ENCODE measurements at places on chromosomes 4 and X. TPM values are rescaled to one million over a fixed set of nuclear protein-coding genes. Genes with fewer than 3 reads are reported as not detected.
A peak's percentile ranks its signal among the peaks of the same experiment; 100 is the strongest.

GRCh38 chr4:65089666-65090065 is 580.6 kb downstream of the EPHA5 start:
- no peaks in the 10 kb centered on the region for H3K27me3 ChIP-seq
- no peak overlapping the region for H3K27ac ChIP-seq
- no peak for DNase-seq
- no peaks in the 10 kb centered on the region for H3K4me1 ChIP-seq
- no peak overlapping the region for H3K4me3 ChIP-seq

DNA sequence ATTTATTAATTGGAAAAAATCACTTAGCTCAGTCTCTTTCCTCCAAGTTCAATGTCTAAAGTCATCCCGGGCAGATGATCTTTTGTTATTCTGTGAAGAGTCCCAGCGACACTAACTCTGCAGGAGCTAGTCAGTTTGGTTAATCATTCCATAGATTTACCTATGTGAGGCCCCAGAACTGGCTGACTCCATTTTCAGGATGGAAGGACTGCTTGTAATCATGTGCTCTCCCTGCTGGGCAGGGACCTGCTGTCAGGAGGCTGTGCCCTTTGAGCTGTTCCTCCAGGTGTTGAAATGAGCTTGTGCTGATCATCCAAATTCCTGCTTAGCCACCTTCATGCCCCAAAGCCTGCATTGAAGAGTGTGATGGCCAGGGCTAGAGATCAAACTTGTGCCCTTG is 169.8 kb downstream of the NHS start:
- H3K27ac ChIP-seq: no peak overlapping the region
- no peak overlapping the region for H3K4me3 ChIP-seq
- no peak for DNase-seq
- H3K36me3 ChIP-seq: no peaks in the 10 kb centered on the region

DNA sequence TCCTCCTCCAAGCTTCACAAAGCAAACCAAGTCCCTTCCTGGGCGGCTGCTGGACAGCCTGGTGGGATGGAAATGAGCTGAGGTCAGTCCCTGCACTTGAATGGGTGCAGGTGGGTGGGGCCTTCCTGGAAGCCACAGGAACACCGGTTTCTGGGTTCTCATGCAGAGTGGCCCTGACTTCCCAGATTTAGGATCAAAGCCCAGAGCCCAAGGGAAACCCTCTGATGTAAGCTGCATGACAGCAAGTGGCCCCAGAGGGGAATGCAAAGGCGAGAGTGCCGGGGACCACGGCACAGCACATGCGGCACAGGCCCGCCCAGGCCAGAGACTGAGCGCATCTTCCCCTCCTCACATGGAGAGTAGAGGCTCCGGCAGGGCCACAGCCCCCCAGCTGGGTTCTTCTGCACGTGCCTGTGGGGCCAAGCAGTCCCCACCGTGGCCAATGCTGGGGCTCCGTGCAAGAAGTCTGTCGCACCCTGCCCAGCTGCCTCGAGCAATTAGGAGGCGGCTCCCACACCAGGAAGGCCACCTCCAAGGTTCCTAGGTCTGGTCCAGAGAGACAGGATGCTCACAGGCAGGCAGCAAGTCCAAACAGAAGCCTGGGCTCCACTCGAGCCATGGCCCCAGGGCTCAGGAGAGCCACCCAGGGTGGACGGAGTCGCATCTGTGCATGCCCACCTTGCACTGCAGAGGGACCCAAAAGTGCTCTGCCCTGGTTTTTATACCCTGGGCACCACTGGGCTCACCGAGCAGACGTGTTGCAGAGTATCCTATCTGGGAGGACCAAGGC is 83.0 kb downstream of the HTRA3 start:
- no peak overlapping the region for H3K4me3 ChIP-seq
- H3K27ac ChIP-seq: no peak overlapping the region
- H3K4me1 ChIP-seq: no peaks in the 10 kb centered on the region
- no peaks in the 10 kb centered on the region for H3K27me3 ChIP-seq

DNA sequence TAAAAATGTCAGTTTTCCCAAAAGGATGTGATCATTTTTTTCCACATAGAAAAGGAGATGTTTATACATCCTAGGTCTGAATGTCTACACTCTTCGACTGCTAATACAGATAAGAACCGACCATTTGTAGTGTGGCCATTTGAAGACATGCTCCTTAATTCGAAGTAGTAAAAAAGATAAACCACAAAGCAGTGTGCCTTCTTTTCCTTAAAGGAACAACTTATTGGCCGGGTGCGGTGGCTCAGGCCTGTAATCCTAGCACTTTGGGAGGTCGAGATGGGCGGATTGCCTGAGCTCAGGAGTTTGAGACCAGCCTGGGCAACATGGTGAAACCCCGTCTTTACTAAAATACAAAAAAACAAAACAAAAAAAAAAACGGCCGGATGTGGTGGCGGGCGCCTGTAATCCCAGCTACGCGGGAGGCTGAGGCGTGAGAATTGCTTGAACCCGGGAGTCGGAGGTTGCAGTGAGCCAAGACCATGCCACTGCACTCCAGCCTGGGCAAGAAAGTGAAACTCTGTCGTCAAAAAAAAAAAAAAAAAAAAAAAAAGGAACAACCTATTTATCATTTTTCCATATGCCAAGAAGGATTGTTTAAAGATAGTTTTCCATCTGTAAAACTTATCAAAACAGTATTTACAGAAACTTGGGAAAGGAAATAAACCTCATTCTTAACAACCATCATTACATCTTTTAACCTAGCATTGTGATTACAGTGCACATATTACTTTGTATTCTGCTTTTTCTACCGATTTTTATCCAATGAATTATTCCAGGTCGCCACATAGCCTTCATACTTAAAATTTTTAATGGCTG is 2.6 kb downstream of the INTS6L start:
- no peak for DNase-seq
- no peaks in the 10 kb centered on the region for H3K36me3 ChIP-seq
- H3K4me3 ChIP-seq: peak overlapping the region; percentile 62
- no peaks in the 10 kb centered on the region for H3K4me1 ChIP-seq

DNA sequence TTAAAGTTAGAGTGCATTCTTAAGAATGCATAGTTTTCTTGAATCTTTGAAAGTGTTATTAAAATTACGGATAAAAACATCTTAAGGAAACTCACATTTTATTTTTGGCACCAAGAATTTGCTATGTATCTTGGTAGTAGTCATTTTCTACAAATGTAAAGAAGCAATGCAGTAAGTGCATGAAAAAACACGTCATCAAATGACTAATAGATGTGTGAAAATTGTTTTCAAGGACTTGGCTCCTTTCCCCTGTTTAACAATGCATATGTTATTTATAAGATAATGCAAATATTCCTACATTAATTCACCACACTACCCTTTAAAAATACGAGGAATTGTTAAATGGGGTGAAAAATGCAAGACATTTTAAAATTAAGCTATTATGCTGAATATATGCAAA is 461.2 kb upstream of the PCDH7 start:
- H3K27ac ChIP-seq: no peak overlapping the region
- no peak overlapping the region for H3K4me3 ChIP-seq
- no peaks in the 10 kb centered on the region for H3K4me1 ChIP-seq
- no peaks in the 10 kb centered on the region for H3K36me3 ChIP-seq

- H3K36me3 ChIP-seq: no peaks in the 10 kb centered on the region
- no peak overlapping the region for H3K4me3 ChIP-seq
Measured at GRCh38 chrX:129719268-129719667, 19.5 kb upstream of the XPNPEP2 start.

- DNase-seq: no peak
- no peak overlapping the region for H3K27ac ChIP-seq
- H3K36me3 ChIP-seq: no peaks in the 10 kb centered on the region
- H3K4me1 ChIP-seq: no peaks in the 10 kb centered on the region
Measured at GRCh38 chrX:87299563-87300160, 217.9 kb upstream of the KLHL4 start.

GRCh38 chr4:25901030-25901430 is 13.0 kb upstream of the SMIM20 start:
- H3K27me3 ChIP-seq: no peaks in the 10 kb centered on the region
- H3K36me3 ChIP-seq: no peaks in the 10 kb centered on the region
- no peak for DNase-seq
- H3K27ac ChIP-seq: no peak overlapping the region

- H3K27me3 ChIP-seq: no peaks in the 10 kb centered on the region
- no peaks in the 10 kb centered on the region for H3K36me3 ChIP-seq
- H3K4me1 ChIP-seq: peaks cover 4% of the 10 kb centered on the region
- no peak overlapping the region for H3K27ac ChIP-seq
- no peak overlapping the region for H3K4me3 ChIP-seq
Measured at GRCh38 chr4:128660361-128661215, 148.9 kb upstream of the JADE1 start.

Gene GALNTL6
- not detected for total RNA-seq

Gene PCDH10
- total RNA-seq: not detected

Gene AGTR2
- total RNA-seq: not detected

Gene CTAG1A
- not detected for total RNA-seq

Gene L1CAM
- 0.24 TPM for total RNA-seq

Gene MAGEC1
- 0.05 TPM for total RNA-seq

Gene BCAP31
- total RNA-seq: 104 TPM
